Hindlimb muscle (tissue), 1 donor: ENCODE measurements at places on chromosomes 11 and 22.

DNA sequence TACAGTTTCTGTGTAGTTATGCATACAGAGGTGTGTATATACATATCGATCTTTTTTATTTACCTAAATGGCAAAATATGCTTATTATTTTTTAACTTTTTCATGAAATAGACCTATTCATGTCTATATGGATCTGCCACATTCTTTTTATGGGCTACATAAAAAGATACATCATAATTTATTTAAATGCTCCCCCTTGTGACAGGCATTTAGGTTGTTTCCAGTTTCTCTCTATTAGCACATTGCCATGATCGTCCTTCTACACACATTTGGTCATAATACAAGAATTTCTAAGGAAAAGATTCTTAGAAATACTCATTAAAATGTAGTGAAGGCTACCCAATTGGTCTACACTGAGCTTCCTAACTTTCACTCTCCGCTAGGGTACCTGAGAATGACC lies 1067.4 kb downstream of the OPCML start:
- DNase-seq: no peak

DNA sequence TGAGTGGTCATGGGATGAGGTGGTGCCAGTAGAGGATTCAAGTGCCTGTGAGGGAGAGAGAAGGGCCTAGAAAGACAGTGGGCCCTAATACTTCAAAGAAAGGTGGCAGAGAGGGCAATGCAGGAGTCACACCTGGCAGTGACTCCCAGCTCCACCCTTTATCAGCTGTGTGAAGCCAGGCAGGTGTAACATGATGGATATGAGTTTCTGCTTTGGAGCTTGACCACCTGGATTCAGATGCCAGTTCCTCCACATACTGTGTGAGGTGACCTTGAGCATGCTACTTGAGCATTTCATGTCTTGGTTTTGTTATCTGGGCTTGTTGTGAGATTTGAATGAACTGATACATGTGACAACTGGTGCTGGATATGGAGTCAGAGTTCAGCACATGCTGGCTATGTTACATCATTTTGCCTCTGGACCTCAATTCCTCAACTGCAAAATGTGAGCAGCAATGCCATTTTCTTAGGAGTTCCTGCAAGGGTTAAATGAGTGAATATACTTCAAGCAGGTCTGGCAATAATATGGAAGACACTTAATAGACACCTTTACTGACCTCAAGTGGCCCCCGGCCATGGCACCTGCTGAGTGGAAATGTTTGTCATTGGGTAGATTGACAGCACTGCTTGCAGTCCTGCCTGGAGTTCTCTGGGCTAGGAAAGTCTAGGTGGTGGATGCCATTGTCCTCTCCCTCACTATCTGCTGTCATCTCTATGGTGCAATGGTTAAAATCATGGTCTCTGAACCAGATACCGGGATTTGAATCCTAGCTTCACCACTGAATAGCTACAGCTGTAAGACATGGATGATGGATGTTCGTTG lies 83.3 kb downstream of the MICAL2 start:
- no peak for DNase-seq

GRCh38 chr11:110467556-110467955 lies 37.8 kb downstream of the FDX1 start:
- no peak for DNase-seq

DNA sequence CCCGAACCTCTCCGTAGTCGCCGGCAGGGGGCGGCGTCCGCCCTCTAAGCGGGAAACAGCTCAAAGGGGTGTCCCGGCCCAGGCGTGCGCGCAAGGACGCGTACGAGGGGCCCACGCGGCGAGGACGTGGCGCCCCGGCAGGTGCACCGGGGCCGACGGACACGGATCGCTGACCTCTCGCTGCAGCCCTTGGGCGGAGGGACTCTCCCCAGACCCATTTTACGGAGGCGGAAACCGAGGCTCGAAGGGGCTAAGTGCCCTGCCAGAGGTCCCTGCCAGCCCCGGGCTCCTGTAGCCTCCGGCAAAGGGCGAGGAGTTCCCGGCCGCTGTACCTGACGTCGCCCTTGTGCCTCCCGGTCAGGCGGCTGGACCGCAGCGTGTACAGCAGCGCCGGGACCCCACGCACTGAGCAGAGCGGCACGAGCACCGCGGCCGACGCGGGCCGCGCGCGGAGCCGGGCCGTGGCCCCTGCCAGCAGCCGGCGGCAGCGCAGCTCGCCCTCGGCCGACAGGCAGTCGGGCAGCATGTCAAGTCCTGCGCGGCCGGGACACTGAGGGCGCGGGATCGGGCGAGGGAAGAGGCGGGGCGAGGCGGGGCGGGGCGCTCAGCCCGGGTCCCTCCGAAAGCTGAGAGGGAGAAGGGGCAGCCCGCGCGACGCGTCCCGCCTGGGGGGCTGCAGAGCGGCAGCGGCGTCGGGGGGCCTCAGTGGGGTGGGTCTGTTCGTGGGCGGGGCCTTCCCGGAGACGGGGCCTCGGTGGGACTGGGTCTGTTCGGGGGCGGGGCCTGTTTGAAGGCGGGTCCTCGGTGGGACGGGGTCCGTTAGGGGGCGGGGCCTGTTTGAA lies at the start of gene NUDT8:
NUDT8 (minus strand) TSS at position 552 of the 842 bp plus-strand sequence; CDS start at position 526, 26 bp downstream.
- DNase-seq: peak; percentile 82

GRCh38 chr11:2434008-2434407 lies 10.3 kb downstream of the TRPM5 start:
- DNase-seq: no peak

GRCh38 chr11:24437123-24437522 lies 59.7 kb upstream of the LUZP2 start:
- DNase-seq: no peak

- no peak for DNase-seq
Observed at GRCh38 chr11:103659206-103659618, 377.2 kb upstream of the DDI1 start.

GRCh38 chr11:85866137-85866827 lies 11.1 kb downstream of the CCDC83 start:
- DNase-seq: no peak

DNA sequence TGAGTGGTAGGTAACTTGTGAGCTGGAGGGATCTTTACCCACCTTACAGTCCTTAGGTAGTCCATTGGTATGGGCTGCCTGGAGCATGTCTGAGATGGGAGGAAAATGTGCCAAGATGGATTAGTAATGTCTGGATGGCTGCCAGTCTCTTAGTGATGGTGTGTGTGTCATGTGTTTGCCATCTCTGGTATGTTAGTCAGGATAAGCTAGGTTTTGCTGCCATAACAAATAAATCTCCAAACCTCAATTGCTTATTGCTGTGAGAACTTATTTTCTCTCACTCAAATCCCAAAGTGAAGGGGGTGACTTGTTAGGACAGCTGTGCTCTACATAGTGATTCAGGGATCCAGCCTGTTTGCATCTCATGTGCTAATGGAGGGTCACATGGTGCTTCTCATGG lies 40.9 kb upstream of the MYEOV start:
- no peak for DNase-seq

DNA sequence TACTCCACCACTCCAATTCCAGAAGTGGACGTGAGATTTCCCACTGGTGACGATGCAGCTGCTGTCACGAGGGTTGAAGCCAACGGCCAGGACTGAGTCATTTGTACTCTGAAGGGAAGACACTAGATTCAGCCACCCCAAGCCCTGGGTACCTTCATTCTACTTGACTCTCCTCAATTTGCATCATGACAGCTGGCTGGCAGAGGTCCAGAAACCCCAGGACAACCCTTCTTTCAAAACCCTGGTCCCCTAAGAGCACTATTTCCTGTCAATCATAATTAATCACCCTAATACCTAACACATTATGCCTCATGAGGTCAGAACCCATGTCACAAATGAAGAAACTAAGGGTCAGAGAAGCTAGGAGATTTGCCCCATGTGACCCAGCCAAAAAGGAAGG lies 4.9 kb downstream of the EML3 start:
- DNase-seq: no peak

GRCh38 chr22:42039271-42039670 lies 31.3 kb downstream of the NAGA start:
- no peak for DNase-seq

- no peak for DNase-seq
Observed at GRCh38 chr11:121445071-121445768, 6.9 kb upstream of the SORL1 start.

DNA sequence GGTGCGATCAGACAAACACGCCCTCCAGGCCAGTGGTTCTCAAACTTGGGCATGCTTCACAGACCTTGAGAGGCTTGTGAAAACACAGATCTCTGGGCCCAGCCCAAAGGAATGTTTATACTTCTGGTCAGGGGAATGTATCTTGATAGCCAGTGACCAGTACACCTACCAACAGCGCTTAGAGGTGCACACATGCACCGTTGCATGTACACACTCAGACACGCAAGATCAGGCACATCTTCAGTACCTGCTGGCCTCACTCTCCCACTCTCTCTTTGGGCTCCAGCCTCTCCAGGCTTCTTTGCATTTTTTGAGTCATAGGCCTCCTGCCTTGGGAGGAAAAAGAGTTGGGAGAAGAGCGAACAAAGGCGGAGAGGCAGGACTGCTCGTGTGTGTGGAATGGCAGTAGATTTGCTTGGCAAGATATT lies 11.7 kb upstream of the FXYD6 start:
- DNase-seq: no peak

DNA sequence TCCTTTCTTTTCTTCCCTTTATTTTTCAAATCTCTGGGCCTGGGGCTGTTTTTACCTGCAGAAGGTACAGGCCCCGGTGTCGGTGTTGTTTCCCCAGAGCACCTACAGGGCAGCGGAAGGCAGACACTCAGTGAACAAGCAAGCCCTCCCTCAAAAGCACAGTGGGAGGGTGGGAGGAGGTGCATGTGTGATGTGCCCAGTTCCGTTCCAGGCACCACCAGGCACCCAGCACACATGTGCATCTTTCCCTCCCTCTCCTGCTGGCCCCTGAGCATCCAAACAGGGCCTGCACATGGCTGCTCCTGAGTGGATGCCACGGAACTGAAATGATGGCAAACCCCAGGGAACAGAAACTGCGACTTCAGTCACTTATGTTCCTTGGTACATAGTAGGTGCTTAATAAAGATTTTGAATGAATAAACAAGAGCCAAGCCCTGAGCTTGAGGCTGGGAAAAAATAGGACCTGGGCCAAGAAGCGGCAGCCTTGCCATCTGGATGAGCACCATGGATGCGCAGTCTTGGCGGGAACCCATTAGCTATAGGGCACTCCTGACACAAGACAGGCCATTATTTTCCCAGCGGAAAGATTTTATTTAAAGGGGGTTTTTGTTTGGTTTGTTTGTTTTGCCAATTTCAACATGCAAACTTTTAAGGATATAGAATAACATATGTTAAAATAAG lies 47.8 kb downstream of the ARRB1 start:
- no peak for DNase-seq

DNA sequence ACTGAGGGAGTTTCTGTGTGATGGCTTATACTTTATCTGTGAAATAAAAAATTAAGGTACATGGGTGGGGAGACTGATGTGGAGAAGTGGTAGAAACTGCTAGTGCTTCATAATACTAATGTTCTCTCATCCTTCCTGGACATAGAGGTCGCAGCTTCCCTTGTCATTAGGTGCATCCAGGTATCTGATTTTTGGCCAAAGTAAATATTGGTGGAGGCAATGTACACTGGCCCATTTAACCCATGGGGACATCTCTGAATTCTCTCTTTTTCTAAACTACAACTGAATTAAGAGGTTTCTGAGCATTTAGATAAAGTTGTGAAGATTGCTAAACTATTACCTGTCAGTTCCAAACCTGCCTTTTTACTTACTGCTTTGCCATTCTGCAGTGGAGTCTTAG lies 140.9 kb upstream of the CHORDC1 start:
- no peak for DNase-seq

DNA sequence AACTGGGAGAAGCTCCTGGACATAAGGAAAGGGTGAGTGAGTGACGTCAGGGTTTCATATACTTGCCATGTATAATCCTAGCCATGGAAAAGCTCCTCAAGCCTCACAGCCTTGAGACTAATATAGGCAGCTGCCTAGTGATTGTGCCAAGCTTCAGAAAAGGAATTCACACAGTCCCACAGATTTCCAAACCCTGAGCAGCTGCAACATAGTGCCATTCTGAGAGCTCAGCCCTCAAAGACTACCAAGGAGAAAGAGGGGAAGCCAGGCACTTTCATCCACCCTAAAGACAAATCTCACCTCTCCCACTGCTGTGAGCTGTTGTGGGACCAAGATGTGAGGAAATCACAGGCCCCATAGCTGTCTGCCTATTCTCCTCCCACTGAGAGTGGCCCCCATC lies 707.9 kb upstream of the ANO5 start:
- DNase-seq: peak; percentile 11

DNA sequence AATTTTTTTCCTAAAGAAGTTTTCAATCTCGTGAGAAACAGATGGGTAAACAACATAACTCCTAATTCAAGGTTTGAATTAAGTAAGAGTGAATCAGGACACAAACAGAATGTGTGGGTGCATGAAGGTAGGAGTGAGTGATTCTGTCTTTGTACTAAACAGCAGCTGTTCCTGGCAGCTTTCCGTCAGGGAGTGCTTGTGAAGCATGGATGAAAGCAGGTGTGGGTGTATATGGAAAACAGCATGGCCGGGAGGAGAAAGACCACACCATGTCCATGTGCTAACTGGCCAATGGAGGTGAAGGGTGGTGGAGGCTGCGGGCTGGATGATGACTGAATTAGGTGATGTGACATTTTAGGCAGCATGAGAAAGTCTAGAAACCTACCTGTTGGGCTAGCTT lies 49.6 kb downstream of the BARX2 start:
- DNase-seq: no peak

DNA sequence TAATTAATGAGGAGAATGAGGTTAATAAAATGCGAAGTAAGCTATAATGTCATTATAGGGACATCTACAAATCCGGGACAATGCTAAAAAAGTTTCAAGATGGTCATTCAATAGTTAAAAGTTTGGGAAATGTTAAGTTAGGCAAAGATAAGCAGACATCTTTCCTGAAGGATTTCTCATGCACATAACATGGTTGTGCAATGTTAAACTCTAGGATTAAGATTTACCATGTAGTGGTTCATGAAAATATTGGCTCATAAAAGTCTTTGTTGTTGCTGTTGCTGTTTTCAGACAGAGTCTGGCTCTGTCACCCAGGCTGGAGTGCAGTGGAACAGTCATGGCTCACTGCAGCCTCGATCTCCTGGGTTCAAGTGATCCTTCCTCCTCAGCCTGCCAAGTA lies 751.5 kb upstream of the CCDC179 start:
- DNase-seq: no peak

DNA sequence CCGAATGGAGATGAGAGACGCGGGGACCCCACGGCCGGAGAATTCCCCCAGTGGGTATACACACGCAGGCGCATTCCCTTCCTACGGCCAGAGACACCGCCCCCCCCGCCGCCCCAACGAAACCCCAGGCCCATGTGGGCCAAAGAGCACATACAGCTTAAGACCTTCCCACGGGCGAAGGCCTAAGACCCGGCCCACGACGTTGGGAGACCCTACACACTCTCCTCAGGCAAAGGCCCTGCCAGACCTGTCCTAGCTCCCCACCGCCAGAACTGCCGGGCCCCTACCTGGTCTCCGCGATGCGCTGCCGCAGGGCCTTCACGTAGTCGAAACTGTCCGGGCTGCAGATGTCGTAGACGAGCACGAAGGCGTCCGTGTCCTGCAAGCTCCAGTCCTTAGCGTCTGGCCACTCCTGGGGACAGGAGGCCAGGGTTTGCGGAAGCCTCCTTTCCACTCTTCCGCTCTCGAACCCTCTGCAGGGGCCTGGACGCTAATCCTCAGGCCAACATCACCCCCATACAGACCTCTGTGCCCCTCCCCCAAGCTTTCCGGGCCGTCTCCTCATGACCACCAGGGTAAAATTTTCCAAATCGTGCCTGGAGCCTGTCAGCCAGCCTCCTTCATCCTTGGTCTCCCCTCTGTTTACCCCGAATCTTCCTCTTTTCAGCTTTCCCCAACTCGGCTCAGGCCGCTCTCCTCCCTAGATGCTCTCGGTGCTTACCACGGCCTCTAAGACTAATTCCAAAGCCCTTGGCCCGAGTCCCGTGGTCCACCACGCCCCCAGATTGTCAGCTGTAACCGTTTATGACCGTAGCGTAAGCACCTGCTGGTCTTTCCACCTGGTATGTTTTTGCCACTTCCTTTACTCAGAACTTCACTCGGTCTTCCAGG lies 1.7 kb downstream of the RASL10A start:
- DNase-seq: no peak
